Heart left ventricle (tissue), 16 donors: ENCODE measurements at places on chromosomes 1 and 21.

GRCh38 chr1:235366286-235366685 lies 941 bp upstream of the TBCE start:
- DNase-seq, result no peak

GRCh38 chr1:198116469-198116868 lies 40.3 kb upstream of the NEK7 start:
- DNase-seq, result no peak

DNA sequence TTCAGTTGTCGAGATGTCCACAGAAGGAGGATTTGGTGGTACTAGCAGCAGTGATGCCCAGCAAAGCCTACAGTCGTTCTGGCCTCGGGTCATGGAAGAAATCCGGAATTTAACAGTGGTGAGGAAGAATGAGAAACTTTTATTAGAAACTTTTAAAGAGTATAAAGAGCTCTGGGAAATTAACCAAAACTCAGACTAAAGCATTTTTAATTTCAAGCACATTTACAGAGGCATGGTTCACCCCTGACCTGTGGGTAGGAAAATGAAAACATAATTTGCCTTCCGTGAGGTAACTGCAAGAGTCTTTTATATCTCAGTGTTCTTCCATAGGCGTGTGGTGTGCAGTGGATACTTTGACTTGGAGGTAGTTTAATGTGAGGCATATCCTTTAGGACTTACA lies 44.8 kb upstream of the KCNQ4 start:
- no peak for DNase-seq

GRCh38 chr1:57036641-57037579 lies 71.1 kb upstream of the C8B start:
- DNase-seq, result no peak

- DNase-seq, result no peak
Observed at GRCh38 chr1:62064829-62065407, 129.7 kb upstream of the L1TD1 start.

DNA sequence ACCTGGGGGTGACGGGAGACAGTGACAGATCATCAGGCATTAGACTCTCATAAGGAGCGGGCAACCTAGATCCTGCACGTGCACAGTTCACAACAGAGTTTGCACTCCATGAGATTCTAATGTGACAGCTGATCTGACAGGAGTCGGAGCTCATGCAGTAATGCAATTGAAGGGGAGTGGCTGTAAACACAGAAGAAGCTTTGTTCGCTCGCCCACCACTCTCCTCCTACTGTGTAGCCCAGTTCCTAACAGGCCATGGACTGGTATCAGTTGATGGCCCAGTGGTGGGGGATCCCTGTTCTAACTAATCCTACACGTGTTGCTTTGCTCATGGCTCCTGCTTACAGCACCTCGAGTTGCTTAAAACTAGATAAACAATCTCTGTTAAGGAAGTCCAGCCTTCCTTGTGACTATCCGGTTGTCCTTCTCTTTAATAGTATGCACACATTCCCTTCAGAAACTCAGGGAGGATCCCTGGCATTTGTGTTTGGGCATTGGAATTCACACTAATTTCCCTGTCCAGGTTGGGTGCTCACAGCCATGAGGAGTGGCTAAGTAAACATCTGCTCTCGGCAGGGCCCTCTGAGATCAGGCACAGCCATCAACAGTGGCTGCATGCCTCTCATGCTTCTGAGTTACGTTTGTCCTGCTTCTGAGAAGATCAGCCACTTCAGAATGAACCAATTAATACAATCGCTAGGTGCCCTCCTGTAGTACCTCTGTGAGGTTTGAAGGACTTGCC lies 21.1 kb upstream of the F3 start:
- DNase-seq, result no peak

- DNase-seq, result no peak
Observed at GRCh38 chr1:180181048-180181447, 26.4 kb downstream of the QSOX1 start.

DNA sequence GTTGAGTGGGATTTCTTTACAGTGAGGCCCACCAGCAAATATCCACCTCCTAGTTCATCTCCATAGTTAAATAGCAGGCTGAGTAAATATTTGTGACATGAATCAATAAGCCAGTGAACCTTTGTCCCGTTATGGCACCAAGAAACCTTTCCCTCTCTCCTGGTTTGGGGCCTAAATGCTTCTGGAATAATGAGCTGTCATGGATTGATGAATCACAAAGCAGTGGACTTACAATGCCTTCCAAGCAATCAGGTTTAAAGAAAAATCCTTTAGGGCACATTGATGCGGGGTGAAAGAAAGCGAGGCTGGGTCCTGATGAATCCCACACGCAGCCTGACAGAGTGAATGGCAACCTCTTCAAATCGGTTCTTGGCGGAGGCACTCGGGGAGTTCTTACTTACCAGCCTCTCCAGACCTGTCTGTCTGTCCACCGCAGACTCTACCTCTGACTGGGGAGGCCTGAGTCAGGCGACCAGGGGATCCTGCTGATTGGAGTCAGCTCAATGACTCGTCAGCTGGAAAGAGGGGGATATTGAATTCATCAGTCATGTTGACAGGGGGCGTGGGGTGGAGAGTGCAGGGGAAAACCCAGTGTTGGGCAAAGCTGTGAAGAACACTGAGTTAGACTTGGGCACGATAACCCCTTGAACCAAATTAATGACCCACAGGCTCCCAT lies 247.3 kb downstream of the PLPP3 start:
- no peak for DNase-seq

- DNase-seq, result no peak
Observed at GRCh38 chr1:66412704-66413103, 121.2 kb upstream of the SGIP1 start.

DNA sequence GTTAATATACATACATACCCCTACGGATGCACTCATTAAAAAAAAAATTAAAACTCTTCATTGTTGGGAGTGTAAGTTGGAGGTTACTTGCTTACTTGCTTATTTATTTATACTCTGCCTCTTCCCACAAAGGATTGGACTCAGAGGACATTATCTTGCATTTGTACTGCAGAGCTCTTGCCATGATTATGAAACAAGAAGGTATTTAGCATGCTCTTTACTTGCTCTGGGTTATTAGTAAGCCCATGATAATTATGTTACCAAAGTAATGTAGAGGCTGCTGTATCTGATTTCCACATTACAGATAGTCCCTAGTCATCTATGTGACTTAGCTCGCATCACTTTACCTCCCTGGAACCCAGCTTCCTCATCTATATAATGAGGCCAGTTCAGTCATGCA lies 355.1 kb upstream of the PTBP2 start:
- DNase-seq, result no peak

- DNase-seq, result no peak
Observed at GRCh38 chr1:228347181-228347580, 59.5 kb downstream of the TRIM11 start.

DNA sequence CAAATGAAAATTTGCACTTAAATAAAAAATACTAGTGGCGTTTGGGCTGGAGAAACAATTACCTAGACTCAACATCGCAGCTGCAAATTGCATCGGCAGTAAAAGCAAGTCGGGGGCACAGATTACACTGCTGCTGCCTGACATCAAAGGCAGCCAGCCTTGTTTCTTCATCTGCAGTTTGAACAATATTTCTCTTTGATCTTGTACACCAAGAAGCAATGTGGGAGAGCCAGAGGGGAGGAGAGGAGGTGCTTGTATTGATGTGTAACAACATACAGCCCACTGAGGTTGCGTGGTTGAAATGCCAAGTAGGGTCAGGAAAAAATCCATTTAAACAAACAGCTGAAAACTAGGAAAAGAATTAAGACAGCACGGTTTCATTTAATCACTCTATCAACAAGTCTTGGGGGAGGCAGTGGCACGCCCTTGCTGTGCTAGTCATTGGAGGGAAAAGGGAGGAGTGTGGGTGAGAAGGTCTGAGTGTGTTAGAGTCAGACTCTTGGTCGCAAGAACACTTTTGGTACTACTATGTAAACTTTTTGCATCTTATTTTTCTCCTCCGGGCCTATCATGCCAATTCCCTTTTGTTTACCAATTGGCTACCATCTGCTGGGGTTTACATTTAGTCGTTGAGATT lies 456.5 kb downstream of the OMA1 start:
- no peak for DNase-seq

DNA sequence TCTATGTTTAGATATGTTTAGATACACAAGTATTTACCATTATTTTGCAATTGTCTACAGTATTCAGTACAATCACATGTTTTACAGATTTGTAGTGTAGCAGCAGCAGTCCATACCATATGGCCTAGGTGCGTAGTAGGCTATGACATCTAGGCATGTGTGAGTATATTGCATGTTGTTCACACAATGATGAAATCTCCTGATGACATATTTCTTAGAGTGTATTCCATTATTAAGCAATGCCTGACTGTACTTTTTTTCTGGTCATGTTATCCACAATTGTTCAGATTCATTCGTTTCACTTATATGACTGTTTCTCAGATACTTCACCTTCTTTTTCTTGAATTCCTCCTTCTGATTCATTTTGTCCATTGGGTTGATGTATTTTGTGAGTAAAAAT lies 9.9 kb upstream of the BACE2 start:
- DNase-seq, result no peak

GRCh38 chr1:93446837-93447451 lies 974 bp upstream of the FNBP1L start:
- peak; percentile 47 for DNase-seq

DNA sequence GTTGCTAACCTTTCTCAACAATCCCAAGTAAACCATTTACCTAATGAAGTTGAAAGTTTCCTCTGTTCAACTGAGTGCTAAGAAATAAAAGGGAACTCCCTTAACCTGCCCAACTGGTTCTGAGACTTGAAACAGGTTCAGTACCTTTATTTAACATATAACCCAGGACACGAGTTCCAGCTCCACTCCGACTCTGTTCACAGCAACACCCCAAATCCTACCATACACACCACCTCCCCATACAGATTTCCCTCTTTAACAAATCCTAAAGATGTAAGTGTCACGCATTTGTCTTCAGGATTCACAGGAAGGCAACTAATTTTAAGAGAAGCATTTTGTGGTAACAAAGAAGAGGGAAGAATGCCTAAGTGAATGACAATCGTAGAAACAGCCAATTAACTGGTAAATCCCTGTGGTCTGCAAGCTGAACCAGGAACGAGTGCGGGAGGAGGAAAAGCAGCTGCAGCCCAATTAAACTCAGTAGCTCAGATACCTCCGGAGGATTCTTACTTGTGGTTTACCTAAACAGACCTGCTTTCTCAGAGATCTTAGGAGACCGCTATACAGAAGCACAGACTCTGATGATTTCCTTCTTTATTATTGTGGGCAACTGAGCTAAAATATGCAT lies 134.5 kb upstream of the MAGI3 start:
- no peak for DNase-seq

DNA sequence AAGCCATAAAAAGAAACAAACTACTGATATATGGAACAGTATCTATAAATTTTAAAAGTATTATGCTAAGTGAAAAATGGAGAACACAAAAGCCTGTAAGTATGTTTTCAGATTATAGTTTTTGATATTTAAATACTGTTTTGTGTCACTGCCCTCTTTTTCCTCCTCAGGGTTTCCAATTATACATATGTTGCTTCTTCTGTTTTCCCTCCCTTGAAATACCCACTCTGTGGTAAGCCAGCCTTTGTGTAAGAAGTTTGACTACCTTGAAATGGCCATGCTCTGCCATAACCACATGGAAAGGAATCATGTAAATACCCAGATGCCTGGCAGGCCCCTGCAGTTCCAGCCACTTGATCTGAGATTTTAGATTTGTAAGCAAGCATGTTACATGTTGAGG lies 248.3 kb downstream of the AKT3 start:
- no peak for DNase-seq

DNA sequence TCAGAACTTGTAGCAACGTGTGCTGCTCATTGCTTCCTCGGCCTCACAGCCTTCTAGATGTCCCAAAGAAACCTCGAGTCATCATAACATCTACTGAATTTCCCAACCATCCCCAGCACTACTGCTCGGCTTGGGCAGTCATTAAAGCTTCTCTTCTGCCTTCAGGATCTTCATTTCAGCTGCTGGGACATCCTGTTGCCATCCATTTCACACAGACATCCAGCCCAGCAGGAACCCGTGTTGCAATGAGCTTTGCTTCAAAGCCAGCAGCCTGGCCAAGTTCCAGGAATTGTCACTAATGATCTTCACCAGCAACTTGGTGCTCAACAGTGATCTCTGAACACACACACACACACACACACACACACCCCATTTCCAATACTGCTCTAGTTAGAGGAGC lies 18.5 kb downstream of the WLS start:
- peak; percentile 88 for DNase-seq
